ENCODE measurements at places on chromosomes 11 and 22. TPM values are rescaled to one million over a fixed set of nuclear protein-coding genes. Genes with fewer than 3 reads are reported as not detected.

DNA sequence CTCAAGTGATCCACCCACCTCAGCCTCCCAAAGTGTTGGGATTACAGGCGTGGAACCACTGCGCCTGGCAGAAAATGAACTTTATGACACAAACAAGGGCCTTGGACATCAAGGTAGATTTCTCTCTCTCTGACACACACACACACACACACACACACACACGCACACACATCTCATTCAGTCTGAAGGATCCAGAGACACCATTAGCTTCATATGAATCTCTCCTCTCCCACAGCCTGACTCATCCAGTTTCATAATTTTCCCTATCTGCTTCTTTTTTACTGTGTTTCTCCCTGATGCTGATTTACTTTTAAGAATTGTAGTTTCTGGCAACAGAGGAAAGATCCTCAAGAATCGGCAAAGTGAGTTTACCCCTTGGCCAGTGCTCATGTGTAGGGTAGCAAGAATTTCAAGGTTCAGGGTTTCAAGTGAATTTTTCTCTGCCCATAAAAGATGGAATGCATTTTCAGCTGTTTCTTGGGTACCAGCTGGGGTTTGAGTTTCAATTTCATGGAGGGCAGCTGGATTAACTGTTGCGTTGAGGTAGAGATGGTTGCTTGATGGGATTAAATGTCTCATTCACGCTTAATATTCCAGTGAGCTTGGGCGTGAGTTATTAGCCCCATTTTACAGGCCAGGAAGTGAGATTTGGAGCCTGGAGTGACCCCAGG, 3.5 kb downstream of the MYO18B start:
- no peak for DNase-seq

The C11orf52 gene
- polyA plus RNA-seq = 2.2 TPM

- no peak for DNase-seq
These were observed 37.3 kb upstream of the TECTA start for GRCh38 chr11:121063728-121064127.

DNA sequence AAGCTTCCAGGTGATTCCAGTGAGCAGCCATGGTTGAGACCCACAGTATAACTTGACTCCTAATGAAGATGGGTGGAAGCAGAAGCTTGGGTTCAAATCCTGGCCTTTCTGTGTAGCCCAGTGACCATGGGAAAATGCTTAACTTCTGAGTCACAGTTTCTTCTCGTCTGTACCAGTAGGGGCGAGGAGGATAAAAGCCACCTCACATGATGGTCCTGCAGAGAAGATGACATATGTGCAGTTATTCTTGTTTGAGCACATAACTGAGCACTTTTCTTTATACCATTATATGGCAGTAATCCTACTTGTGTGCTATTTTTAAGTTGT, 4.9 kb downstream of the TMEM109 start:
- no peak for DNase-seq

DNA sequence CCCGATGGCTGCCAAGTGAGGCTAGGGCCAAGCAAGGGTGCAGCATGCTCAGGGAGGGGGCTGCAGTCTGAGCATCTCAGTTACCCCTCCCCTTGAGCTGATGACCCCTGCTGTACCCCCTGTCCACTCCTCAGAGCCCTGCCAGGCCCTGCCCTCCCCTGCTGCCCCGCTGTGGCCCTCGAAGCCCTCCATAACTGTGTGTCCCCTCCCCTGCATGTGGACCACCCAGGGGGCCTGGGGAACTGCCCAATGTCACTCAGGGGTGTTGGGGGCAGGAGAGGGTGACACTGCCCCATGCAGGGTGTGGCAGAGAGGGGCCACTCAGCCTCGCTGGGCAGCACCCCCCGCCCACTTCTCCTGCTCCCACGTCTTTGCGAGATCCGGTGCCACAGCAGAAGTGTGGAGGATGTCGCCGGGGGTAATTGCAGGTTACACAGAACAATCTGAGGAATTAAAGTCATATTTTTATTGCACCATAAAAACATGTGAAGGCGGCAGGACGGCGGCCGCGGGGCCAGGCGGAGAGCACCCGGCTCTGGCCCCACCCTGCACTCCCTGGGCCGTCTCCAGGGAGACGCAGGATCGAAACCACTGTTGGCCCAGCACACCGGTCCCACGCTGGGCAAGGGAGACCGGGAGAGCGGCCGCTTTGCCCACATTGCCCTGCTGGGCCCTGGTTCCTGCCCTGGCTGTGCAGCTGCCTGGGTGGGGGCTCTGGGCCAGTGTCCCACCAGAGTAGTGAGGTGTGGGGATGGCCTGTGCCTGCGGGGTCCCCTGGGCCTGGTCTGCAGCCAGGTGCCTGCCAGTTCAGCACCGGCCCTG, 18.7 kb upstream of the GNB1L start:
- DNase-seq = no peak

- DNase-seq = no peak
These were observed 212.7 kb upstream of the TBCEL start for GRCh38 chr11:120811199-120811598.

- DNase-seq = no peak
These were observed 23.1 kb downstream of the TMPRSS13 start for GRCh38 chr11:117906126-117906525.

Measured in muscle of back (tissue), 13 donors.